ENCODE measurements at places on chromosomes 3 and 15. TPM values are rescaled to one million over a fixed set of nuclear protein-coding genes. Genes with fewer than 3 reads are reported as not detected.

Gene TMED3
- total RNA-seq, result 191 TPM

Gene TEX9
- 4.8 TPM for total RNA-seq

Gene CPB1
- not detected for total RNA-seq

Gene CD276
- total RNA-seq, result 83.1 TPM

Gene CYP11A1
- not detected for total RNA-seq

Gene TAGLN3
- total RNA-seq, result 0.46 TPM

Gene STX19
- not detected for total RNA-seq

Gene GCSAM
- total RNA-seq, result not detected

Gene PCBP4
- total RNA-seq, result 14.6 TPM

Gene MKRN2OS
- not detected for total RNA-seq

Gene ATP13A5
- not detected for total RNA-seq

Measured in A549 treated with RU486 at 1 μM for 4 hours (cell line).